ENCODE measurements at places on chromosomes 2 and 18.
A peak's percentile ranks its signal among the peaks of the same experiment; 100 is the strongest.

- no peak for DNase-seq
These were observed 177.4 kb upstream of the NABP1 start for GRCh38 chr2:191500566-191500883.

DNA sequence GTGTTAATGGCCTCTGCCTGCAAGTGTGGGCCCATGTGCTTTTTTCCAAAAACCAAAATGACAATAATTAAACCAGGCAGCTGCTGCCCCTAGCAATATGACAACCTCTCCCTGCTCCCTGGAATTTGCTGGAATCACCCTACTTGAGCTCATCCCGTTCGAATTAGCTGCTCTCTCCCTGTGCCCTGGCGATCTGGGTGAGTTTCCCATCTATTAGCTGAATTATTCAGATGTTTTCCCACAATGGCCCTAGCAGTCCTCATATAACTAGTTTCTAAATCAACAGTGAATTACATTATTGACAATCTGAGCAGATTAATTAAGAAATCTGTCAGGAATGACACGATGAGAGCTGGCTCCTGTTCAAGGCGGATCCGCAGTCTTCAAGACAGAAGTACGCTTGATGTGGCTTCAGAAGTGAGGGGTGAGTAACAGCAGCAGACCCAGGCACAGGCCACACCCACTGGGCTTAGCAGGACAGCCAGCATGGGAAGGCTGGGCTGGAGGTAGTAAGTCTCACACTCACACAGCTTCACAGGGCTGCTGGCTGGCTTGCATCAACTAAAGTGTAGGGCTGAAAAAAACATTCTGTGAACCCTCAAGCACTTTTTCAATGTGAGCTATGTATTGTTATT, 366.2 kb upstream of the ID2 start:
- DNase-seq, result no peak

- no peak for DNase-seq
These were observed 58.5 kb downstream of the ACAA2 start for GRCh38 chr18:49754866-49755265.

GRCh38 chr2:204586444-204587180, 41.3 kb downstream of the PARD3B start:
- DNase-seq, result no peak

GRCh38 chr18:10027461-10027860, 113.6 kb downstream of the VAPA start:
- no peak for DNase-seq

- peak; percentile 36 for DNase-seq
These were observed 1824.3 kb upstream of the CELF4 start for GRCh38 chr18:39389800-39390379.

GRCh38 chr2:99520813-99521212, 31.0 kb upstream of the REV1 start:
- no peak for DNase-seq

DNA sequence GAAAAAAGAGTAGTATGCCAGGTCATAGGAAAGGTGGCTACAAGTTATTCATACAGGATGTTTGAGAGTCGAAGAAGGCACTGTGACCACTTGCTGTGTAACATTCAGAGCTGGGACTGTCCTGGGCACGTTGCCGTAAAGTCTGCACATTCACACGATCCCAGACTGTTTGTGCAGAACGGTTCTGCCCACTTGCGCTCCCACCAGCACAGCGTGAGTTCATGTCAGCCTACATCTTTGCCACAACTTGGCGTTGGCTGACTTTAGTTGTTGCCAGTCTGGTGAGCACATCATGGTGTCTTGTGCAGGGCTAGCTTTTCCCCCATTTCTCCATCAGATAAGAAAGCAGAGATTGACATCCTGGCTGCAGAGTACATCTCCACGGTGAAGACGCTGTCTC, 7.0 kb downstream of the ING5 start:
- DNase-seq, result no peak

GRCh38 chr18:22391407-22392345, 26.0 kb downstream of the CTAGE1 start:
- DNase-seq, result no peak

DNA sequence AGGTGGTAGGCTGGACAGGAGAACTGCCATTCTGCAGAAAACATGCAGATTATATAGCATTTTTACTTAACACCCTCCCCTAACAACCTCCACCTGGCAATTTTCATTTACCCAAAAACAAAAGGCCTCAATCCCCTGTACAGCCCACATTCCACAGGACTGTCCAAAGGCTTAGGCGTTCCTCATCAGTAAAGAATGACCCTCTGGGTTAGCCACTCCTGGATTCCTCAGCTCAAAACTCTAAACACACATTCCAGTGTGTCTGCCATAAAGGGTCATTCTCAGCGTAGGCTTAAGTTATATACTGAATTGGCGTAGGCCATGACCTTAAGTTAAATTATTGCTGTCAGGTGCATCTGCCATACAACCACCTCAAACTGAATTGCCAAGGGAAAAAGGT, 261.8 kb upstream of the CHAC2 start:
- DNase-seq, result no peak

DNA sequence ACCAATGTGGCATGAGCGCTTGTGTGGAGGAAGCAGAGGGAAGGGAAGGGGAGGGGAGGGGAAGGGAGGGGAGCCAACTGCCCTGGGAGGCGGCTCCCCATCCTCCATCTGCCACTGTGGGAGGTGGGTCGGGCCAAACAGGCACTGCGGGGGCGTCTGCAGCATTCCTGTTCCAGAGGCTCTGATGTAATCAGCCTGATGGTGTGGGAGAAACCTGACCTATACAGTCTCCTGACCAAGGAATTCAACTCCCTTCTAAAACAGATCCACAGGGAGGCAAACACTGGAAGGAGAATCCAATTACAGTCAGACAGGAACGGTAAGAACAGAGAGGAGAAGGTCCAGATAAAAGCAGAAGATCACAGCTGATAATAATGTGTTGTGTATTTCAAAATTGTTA, 88.8 kb downstream of the CD8B2 start:
- DNase-seq, result no peak

DNA sequence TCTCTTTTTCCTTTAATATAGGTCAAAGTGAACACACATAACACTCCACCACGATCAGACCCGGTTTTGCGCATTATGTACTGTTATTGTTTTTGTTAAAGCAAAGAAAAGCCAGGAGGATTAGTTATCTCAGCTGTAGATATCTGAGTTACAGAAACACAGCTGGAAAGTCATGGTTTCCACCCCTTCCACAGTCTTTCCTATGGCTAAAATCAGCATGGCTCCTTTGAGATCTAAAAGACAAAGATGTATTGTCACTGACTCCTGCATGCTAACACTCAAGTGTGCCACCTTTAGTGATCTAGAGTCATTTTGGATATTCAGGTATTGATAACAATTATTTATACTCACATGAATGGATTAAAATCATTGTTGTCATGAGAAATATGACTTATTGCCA, 260.0 kb downstream of the FIGN start:
- DNase-seq, result no peak

DNA sequence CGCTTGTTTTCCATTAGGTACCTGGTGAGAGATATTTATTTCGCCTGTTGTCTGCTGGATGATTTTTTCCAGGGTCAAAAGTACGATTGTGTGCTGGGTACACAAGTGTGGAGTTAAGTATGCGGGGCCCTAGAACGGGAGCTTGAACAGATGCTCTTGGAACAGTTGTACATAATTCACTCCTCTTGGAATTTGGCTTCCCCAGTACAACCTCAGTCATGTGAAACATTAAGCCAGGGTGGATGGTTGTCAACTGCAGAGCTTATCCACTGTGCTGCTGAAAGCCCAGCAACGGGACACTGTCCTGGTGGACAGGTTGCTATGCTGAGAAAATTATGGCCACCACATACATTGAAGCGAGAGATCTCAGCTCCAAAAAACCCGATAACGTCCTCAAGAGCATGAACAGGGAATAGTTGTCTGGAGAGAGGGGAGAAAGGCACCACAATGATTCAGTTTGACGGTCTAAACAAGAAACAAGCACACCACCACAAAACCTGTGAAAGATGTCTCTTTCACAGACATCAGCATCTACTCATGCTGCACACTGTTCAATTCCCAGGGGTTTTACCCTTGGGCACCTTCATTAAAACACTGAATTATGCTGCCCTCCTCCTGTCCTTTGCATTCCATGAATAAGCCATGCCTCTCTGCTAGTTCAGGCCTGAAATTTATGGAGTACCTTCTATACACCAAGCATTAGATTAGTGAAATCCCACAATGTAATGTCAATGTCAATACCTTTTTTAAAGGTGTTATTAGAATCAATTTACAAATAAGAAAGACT, 176.8 kb upstream of the TRIB2 start:
- no peak for DNase-seq

- no peak for DNase-seq
These were observed 276.4 kb downstream of the RPIA start for GRCh38 chr2:88967844-88968243.

- DNase-seq, result no peak
These were observed 212.2 kb upstream of the THUMPD2 start for GRCh38 chr2:39991298-39991697.

GRCh38 chr2:42132191-42132965, 36.8 kb upstream of the EML4 start:
- no peak for DNase-seq

DNA sequence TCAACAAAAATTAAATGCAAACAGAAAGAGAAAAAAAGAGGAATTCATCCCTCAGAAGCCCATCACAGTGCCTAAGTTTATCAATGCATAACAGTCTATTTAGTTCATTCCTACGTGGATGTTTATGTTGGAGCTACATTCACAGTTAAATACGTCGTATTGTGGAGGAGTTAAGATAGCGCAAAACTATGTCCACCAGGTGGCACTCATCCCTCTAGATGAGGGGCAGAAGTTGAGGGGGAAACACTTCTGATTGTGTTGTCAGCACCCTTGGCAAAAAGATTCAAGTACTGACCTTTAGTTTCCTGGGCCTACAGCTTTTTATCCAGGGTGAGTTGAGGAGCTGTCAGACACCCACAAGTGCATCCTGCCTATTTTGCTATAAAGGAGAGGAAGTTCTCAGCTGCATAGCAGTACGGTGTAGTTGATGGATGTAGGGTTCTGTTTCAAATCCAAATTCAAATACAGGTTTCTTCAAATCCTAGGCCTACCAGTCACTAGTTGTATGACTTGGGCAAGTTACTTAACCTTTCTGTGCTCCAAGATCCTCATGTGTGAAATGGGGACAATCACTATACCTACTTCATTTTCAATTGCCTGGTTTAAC, 26.8 kb upstream of the MYO1B start:
- DNase-seq, result peak; percentile 29

- peak; percentile 13 for DNase-seq
These were observed 57.5 kb downstream of the AP1S3 start for GRCh38 chr2:223779877-223780276.

GRCh38 chr2:238226698-238227586, 12.9 kb downstream of the HES6 start:
- no peak for DNase-seq

DNA sequence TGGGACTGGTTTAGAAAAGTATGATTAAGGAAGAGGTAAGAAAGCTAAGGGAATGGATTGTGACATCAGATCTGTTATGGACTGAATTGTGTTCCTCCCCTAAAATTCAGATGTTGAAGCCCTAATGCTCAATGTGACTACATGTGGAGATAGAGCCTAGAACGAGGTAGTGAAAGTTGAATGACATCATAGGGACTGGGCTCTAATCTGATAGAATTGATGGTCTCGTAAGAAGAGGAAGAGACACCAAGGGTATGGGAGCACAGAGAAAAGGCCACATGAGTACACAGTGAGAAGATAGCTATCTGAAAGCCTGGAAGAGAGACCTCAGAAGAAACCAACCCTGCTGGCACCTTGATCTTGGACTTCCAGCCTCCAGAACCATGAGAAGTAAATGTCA, 178.3 kb downstream of the TRIB2 start:
- no peak for DNase-seq

DNA sequence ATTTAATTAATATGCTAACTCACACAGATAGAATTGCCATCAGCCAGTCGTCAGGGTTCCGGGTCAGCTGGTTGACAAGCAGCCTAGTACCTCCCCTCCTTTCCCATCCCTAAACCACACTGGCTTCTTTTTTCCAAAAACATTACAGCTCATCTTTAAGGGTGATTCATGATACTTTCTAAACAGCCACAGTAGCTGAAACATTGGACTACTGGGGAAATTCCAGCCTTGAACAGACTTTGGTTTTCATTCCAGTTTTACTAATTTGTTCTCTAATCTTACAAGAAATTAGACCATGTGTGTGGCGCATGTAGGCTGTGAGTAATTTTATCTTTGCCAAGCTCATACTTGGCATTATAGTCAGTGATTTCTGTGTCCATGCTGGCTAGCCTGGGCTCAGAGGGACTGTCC, 110.8 kb downstream of the FMNL2 start:
- no peak for DNase-seq

DNA sequence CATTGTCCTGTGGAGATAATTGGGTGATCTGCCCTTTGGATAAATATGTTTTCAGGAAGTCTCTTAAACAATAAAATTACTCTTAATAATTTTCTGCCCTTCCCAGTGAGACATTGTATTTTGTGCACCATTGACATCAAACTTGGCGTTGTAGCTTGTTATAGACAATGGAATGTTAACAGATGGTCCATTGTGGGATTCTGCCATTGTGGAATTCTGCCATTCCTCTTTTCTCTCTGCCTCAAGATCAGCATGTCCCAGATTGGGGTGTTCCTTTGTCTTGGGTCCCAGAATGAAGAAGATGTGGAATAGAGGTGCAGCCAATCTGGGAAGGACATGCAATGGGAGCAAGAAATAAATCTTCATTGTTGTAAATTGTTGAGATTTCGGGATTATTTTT, 15.1 kb upstream of the LDAH start:
- peak; percentile 84 for DNase-seq

DNA sequence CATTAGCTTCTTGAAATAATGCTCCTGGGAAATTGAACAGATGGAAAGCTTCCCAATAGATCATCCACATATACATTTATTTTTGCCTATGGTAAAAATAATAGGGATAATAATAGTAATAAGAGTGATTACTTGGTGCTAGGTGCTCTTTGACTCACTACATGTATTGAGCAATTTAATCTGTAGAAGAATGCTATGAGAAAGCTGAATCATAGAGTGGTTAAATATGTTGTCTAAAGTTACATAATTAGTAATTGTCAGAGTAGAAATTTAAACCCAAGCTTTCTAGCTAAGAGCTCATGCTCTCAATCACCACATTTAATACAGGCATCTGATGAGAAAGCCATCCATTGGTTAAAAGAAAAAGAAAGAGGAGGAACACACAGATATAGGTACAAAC, 590.5 kb upstream of the SLC8A1 start:
- DNase-seq, result no peak

GRCh38 chr2:47038656-47039488, 116.2 kb downstream of the STPG4 start:
- DNase-seq, result no peak

DNA sequence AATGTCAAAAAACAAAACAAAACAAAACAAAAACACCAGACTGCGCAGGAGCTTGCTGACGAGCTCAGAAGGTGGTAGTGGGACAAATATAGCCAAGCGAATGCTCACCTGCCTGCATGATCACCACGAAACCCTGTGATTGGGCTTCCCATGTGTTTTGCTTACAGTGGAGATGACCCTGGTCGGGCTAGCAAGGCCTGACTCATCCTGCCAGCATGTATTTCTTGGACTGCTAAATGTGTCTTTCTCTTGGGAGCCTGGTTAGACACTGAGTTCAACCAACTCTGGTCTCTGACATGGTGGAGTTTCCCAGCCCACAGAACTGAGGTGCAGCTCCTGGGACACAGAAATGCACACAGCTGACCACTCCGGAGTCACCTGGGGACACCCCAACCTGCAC, 30.7 kb upstream of the DUSP2 start:
- no peak for DNase-seq

- DNase-seq, result no peak
These were observed 1268.3 kb upstream of the ACVR2A start for GRCh38 chr2:146576339-146577111.

- no peak for DNase-seq
These were observed 5.6 kb downstream of the DTYMK start for GRCh38 chr2:241680827-241681599.
